ENCODE measurements at places on chromosomes 7 and 10.

- no peak for DNase-seq
These were observed 16.5 kb upstream of the KNDC1 start for GRCh38 chr10:133143546-133143945.

DNA sequence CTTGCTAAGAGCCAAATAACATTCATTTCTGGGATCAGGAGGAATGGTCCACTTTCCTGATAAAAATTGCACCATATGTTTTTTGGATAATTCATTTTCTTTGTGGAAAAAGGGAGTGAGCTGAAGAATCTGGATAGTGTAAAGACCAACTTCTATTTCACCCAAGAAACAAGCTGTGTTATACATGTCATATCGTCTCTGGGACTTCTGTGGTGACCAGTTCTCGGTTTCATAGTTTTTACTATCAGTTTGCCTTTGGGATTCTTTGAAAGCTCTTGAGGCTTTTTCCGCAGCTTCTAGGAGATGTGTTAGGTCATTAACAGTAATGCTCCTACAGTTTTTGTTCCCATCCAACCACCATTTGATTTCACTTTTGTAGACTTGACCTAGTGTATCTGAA lies 14.4 kb upstream of the SAMD9 start:
- no peak for DNase-seq

DNA sequence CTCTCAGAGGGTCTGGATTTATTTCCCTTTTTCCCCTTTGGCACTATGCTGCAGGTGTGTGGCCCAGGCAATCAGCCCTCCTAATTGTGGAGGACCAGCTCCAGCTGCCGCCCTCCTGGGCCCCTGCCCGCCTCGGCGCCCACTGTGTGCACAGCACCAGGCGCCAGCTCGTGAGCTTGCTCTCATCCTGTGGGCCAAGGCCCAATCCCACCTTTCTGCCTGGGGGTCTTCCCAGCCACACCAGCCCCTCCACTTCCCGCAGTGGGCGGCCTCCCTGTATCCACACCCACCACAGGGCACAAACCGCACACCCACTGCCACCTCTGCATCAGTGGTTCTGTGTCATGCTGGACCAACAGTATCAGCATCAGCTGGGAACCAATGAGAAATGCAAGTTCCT lies 25.5 kb upstream of the SLIT1 start:
- no peak for DNase-seq

DNA sequence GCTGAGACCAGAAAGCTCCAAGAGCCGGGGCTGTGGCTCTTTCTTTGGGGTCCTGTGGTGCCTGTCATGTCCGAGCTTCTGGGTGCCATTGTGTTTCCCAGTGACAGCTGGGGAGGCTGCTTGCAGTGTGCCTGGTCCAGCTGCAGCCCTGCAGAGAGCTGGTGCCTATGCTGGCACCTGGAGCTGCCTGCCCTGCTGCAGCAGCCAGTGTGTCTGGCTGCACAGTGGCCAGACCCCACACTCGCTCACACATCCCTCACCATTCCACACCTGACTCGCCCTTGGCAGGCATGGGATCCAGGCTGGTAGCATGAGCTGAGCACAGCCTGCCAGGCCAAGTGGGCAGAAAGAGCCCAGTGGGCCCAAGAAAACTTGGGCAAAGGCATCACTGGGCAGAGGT lies 635.1 kb upstream of the SEMA3D start:
- no peak for DNase-seq

DNA sequence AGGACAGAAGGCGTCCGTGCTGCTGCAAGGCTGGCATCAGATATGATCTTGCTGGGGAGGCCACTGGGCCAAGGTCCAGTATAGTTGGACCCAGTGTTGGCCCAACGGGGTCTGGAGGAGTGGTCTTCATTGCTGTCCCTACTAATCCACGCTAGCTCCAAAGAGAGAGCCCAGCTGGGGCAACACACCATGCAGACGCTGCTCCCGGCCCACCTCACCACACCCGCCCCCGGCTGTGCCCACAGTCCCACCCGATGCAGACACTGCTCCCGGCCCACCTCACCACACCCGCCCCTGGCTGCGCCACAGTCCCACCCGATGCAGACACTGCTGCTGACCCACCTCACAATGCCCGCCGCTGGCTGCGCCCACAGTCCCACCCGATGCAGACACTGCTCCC lies 121.5 kb downstream of the VIPR2 start:
- no peak for DNase-seq

- no peak for DNase-seq
These were observed 87.0 kb downstream of the ALOX5 start for GRCh38 chr10:45461034-45461433.

GRCh38 chr10:5515948-5516761 lies 8.6 kb upstream of the CALML3 start:
- DNase-seq: no peak

- no peak for DNase-seq
These were observed 51.1 kb upstream of the SEPHS1 start for GRCh38 chr10:13399236-13399635.

GRCh38 chr10:70576803-70577517 lies 25.6 kb downstream of the PRF1 start:
- DNase-seq: no peak

GRCh38 chr7:28807396-28807994 lies 150.6 kb downstream of the TRIL start:
- no peak for DNase-seq

- DNase-seq: no peak
These were observed 80.2 kb upstream of the PRR15 start for GRCh38 chr7:29483219-29484104.

DNA sequence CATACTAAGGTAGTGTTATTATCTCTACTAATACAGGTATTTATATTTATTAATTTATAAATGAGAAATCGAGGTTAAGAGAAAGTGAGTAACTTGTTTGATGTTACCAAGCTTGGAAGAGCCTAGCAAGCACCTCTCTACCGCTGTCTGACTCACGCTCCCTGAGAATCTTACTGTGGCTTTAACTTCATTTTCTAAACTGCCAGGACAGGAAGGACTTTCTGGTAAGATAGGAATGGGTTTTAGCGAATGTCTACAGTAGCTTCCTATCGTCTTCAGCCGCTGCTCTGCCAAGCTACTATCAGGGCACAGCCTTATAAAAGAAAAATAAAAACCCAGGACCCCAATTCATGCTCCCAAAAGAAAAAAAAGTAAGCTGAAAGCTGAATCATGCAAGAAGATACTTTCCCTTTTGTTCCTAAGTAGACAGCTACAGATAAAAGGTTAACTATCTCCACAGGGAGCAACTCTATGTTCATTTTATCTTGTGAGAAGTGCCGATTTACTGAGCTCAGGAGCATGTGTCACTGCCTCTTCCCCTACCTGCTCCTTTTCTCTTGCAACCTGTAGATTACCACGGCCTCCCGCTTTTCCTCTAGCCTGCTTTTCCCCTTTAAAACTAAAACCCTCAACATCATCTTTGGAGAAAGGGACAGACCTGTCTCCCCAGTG lies 60.2 kb downstream of the THNSL1 start:
- DNase-seq: no peak

DNA sequence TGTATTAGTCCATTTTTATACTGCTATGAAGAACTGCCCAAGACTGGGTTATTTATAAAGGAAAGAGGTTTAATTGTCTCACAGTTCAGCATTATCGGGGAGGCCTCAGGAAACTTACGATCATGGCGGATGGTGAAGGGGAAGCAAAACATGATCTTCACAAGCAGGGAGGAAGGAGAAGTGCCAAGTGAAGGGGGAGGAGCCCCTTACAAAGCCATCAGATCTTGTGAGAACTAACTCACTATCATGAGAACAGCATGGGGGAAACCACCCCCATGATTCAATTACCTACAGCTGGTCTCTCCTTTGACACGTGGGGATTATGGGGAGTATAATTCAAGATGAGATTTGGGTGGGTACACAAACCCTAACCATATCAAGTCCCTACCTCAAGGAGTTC lies 85.4 kb downstream of the JAZF1 start:
- no peak for DNase-seq

GRCh38 chr7:69388452-69389137 lies 209.7 kb upstream of the AUTS2 start:
- no peak for DNase-seq

GRCh38 chr10:80187465-80188409 lies 17.6 kb downstream of the ANXA11 start:
- DNase-seq: peak; percentile 49

- DNase-seq: no peak
These were observed 10.0 kb upstream of the STAMBPL1 start for GRCh38 chr10:88870089-88870488.

- no peak for DNase-seq
These were observed 14.0 kb downstream of the NEURL1 start for GRCh38 chr10:103507235-103508191.

- DNase-seq: no peak
These were observed 166.9 kb upstream of the WDR11 start for GRCh38 chr10:120684226-120684625.

DNA sequence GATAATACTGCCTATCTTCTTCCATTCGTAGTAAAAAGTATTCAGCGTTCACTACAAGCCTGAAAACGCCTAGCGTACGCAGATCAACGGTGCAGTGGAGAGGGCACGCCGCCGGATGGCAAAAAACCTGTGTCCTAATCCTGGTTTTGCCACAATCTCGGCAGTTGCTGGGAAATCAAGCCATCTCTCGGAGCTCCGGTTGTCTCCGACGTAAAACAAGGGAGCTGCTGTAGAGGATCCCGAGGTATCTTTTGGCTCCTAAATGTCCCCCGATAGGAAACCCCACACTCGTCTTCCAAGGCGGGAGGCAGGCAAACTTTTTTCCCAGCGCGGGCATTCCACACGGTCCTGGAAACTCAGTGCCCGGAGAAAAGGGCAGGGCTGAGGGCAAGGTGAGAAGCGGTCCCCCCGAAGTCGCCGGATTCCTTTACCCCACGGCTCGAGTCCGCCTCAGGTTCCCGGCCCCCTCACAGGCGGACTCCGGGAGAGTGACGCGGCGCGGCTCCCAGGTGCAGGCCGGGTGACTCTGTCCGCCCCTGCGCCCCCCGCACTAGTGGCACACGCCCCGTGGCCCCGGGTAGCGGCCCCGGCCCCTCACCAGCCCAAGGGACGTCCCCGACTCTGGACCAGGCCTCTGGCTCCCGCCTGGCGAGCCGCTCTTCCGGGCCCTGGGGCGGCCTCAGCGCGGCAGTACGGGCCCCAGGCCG lies 649 bp downstream of the IDE start:
- DNase-seq: peak; percentile 35

DNA sequence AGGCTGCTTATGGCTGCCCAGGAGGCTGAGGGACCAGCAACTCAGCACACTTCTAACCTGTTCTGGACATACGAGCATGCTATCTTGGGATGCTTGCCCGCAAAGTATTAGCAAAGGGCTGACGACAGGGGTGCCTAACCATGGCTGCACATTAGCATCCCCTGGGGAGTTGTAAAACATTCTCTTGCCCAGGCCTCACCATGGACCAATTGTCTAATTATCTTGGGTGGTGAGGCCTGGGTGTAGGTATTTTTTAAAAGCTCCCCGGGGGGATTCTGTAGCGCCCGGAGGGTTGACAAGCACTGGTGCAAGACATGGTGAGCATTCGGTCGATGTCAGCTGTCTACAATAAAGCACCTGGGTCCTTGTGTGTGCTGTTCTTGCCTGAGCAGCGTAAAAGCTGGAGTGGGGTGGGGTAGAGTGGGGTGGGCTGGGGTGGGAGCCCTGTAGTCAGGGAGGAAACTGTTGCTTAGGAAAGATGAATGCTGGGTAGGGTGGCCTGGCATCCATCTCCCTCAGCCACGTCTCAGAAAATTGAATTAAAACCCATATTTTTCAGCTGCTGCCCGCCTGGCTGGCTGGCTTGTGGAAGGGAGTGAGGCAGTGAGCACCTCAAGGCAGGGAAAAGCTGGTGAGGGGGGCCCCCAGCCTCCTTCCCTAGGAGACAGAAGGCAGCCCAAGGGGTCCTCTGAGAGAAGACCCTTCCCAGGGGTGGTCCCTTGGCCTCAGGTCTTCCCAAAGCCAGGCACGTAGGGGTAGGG lies 2.9 kb upstream of the ADCYAP1R1 start:
- DNase-seq: no peak

DNA sequence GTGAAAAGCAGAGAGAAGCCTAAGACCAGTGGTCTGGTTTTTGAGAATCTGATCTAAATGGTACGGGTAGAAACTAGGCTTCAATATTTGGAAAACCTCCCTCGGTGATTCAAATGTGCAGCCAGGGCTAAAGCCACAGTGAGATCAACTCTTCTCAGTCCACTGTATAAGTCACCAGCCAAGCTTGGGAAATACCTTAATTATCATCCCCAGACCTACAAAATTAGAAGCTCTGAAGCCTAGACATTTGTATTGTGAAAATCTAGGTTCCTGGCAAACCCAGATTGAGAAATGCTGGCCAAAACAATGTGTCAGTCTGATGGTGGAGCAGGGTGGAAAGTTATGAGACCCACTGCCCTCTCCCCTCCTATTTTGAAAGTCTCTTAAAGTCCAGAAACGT lies 131.7 kb downstream of the DGKI start:
- no peak for DNase-seq

GRCh38 chr10:48463318-48464003 lies 141.4 kb downstream of the ARHGAP22 start:
- no peak for DNase-seq

- DNase-seq: no peak
These were observed 24.9 kb upstream of the WDFY4 start for GRCh38 chr10:48659790-48660189.

DNA sequence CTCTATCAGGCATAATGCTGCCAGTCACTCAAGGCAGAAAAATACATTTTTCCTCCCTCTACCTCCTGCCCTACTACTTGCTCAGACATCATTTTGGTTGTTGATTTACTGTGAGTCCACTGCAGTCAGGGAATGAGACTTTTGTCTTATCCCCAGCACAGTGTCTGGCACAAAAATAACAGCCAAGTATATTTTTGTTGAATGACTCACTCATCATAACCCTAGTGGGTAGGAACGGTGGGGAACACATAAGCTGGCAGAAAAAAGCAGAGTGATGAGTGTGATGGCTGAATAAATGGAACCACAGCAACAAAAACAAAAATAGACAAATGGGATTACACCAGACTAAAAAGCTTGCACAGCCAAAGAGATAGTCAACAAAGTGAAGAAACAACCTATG lies 65.8 kb upstream of the LAMB4 start:
- no peak for DNase-seq

- DNase-seq: no peak
These were observed 548.0 kb downstream of the TCERG1L start for GRCh38 chr10:130763491-130763890.

GRCh38 chr7:39721919-39722597 lies 98.7 kb downstream of the RALA start:
- DNase-seq: no peak

DNA sequence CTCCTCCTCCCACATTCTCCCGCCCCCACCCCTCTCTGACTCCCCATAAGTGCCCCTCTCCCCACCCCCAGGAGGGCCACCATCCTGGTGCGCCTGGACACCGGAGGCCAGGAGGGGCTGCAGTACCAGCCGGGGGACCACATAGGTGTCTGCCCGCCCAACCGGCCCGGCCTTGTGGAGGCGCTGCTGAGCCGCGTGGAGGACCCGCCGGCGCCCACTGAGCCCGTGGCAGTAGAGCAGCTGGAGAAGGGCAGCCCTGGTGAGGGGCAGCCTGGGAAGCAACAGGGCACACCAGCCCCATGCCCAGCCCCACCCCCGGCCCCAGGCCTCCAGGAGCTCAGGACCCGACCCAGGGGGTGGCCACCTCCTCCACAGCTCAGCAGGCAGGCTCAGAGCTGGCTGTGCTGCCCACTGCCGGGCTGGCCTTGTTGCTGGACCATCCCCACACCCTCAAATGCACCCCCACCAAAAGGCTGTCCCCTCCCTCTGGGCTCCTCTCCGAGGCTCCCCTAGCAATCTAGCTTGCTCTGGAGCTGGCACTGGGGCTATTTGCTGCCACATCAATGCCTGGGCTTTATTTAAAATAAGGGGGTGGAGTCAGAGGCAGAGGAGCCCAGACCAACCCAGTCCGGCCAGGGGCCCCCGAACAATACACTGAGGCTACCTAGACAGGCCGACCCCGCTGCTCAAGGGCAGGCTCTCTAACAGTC lies 14.8 kb downstream of the ATG9B start:
- DNase-seq: no peak

Measured in stimulated activated CD4-positive, alpha-beta T cell treated with anti-CD3 and anti-CD28 coated beads, Interleukin-1b, Interleukin-23, amount 100 ng/mL, for 4 hours (primary cell).